SHP77 treated with DMSO at 0.1 percent for 48 hours (cell line): ENCODE measurements at places on chromosomes 7 and 10.

DNA sequence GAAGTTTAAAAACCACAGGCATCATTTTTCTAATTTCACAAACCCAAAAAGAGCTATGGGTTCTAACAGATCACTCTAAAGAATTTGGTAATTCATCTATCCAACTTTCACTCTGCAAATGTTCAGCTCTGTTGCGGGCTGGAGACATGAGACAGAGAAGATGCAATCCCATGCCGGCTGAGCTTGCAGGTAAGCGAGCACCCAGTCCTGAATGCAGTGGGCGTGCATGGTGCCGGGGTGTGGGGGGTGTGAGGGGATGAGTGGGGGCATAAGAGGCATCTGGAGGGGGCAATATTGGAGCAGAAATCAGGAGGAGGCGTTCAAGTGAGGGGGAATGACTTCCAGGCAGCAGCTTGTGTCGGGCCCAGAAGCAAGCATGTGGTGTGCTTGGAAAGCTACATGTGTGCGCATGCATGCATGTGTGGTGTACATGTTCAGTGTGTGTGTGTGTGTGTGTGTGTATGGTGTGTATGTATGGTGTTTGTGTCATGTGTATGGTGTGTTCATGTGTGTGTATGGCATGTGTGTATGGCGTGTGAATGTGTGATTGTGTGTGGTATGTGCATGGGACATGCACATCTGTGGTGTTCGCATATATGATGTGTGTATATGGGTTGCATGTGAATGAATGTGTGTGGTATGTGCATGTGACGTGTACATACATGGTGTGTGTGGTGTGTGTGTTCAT lies 172.9 kb downstream of the PRKCQ start:
- no peak for DNase-seq

GRCh38 chr7:79775911-79776310 lies 322.4 kb upstream of the MAGI2 start:
- no peak for DNase-seq

DNA sequence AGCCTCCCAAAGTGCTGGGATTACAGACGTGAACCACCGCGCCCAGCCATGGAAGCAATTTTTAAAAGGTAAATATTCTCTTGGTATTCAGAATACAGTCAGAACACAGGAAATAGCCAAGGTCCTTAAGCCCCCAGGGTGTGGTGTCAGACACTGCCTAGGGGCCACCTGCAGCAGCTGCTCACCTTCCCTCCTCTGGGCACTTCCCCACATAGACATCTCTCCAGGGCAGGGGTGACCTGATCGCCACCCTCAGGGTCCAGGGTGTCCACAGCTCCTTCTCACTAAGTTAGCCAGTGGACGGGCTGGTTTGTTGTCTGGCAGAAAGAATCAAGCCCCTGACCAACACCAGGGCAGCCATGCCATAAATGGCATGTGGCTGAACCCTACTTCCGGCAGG lies 15.9 kb downstream of the URGCP start:
- DNase-seq: no peak

DNA sequence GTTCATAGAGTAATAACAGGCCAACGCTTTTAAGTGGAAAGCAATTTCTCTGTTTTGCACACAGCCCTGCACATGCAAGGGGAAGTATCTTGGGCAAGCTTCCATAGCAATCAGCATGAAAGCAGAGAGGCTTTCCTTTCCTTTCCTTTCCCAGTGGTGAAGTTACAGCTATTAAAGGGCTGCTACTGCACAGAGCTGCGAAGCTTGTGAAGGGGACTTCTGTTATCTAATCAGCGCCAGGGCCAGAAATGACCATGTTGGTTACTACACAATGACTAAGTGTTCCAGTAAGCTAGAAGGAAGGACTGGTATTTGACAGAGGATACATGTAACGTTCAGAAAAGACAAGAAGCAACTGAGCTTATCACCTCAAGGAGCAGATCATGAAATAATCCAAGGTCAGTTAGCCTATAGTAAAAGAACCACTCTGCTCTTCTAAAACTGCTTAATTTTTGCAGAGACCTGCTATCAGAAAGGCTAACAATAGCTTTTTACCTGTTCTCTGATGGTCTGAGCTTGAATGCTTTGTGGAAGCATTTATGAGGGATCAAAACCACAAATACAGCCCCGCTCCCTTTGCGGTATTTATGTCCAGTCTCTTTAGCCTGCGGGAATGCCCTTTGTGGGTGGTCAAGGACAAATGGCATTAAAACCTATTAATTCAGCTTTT lies 45.9 kb downstream of the SGMS1 start:
- DNase-seq: no peak

DNA sequence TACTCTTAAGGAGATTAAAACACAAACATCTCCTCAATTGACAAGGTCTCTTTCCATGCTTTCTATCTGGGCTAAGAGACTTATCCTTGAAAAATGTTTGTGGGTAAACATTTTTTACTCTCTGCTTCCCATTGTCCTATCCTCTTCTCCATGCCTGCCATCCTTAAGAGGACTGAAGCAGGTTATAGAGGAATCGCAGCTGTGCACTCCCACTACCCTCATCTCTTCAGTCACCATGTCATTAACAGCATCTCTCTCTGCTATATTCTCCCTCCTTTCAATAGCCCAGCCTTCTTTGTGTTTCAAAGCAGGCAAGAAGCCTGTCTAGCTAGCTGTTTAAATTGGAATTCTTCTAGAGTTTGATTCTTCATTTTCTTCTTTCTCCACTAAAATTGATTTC lies 22.6 kb downstream of the COL1A2 start:
- no peak for DNase-seq

DNA sequence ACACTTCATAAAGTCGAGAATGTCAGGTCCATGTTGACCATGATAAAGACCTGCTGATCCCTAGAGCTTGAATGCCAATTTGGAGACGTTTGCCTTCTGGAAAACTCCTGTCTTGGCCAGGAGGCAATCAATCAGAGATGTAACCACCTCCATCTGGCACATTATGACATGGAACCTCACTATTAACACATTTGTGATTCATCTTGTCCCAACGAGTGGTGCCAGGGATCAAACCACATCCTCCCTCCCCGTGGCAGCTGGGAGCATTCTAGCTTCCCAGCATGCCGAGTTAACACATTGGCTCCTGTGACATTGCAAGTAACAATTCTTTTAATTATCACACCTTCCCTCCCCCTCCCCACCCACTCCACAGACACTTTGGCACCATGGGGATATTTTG lies 84.0 kb upstream of the PPP1R17 start:
- DNase-seq: no peak

DNA sequence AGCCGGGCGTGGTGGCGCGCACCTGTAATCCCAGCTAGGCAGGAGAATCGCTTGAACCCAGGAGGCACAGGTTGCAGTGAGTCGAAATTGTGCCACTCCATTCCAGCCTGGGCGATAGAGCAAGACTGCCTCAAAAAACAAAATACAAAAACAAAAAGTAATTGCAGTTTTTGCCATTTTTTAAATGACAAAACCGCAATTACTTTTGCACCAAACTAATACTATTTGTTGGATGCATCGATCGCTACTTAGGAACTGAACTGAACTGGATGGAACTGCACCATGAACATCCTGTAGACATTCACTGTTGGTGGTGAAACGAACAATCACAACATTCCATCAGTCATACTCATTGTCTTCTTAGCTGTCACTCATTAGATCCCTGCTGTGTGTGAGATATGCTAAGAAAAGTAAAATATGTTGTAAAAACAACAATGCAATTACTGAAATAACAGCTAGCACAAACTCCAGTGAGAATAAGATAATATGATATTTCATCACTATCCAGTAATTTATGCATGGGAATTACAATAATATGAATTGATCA lies 341.2 kb downstream of the ACTR3B start:
- DNase-seq: no peak

- no peak for DNase-seq
Observed at GRCh38 chr10:45152726-45153125, 152.0 kb downstream of the ZNF22 start.
